SJSA1 (cell line): ENCODE measurements at places on chromosomes 2 and 18. TPM values are rescaled to one million over a fixed set of nuclear protein-coding genes. Genes with fewer than 3 reads are reported as not detected.

DNA sequence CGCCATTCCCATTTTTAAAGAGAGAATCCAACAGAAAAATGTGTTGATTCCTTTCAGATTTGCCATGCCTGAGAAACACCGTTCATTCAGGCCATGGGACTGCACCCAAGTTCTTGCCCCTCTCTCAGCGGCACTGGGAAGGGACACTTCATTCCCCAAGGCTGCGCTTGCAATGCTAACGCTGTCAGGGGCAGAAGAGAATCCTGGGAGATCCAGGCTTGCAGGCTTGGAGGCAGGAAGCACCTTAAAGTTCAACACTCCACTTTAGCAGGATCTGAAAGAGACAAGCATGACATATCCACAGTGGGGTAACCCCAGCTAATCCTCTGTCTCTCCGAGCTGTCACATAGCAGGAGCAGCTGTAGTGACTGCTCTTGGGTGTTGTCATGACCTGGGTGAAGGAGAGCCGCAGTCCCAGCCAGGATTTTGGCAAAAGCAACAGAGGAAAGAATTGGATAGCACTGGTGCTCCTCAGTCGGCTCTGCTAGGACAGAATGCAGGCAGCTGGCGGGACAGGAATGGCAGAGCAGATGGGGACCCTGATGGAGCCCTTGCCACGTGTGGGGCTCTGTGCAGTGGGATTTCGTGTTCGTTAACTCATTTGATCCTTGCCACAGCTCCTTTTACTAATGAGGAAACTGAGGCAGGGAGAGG is 22.0 kb upstream of the ODC1 start:
- DNase-seq = no peak

DNA sequence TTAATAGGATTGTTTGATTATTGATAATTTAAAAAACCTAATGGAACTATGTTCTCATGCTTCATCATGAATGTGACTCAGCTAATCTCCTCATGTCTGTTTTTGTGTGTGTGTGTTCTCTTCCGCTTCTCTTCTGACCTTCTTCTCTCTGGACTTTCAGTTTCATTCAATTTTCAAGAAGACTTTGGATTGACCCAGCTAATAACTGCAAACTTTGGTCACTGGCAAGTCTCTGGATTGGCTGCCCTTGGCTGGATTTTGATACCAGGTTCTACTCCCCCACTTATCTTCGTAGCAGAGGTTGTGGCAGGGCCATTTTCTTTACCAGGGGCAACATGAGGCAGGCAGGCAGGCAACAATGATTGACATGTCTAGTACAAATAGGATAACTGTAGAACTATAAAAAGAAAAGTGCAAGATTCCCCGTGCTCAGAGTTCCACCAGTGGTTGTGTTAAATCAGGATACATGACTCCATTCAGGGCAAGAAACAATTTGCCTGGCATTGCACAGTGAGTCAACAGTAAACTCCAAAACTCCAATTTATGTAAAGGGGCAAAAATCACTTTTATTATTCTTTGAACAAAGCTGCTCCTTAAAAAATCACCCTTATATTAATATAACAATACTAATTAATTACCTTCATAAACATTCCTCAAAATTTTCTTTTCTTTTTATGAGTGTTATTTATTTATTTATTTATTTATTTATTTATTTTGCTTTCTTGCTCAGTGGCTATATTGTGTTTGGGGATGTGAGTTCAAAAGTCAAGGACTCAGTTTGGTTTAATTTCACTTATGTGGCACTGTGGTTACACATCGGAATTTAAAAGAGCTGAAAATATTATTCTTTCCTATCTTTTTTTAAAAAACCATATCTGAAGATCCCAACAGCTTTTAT is 167.6 kb downstream of the RND3 start:
- DNase-seq = no peak

DNA sequence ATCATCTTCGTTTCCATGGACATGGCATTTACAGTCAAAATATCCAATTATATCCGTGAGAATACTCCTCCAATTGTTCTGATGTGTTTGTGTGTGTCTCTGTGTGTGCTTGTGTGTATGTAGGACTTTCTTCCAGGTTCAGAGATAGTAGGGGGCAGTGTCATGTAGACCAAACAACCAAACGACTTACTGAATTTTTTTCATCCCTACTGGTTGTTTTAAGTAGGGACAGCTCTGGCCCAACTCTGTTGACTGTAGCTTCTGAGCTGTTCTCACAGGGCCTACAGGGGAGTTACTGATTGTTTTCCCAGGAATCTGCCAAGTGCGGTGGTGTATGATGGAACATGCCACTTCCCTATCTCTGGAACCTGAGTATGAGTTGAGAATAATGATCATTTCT is 69.6 kb downstream of the ETAA1 start:
- no peak for DNase-seq

DNA sequence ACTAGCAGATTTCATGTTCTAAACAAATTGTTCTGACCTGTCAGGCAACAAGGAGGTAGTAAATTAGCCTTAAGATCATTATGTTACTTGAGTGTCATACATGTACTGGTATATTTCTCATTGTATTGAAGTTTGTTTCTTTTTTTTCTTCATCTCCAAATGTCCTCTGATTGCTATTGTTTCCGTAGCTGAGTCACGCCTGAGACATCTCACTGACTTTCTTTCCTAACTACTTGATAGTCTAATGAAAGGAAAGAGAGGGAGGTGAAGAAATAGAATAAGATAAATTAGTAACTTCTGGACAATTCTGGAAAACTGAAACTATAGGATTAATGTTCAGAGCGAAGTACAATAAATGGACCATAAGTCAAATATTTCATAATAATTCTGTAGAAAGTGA is 1049.9 kb downstream of the TSN start:
- no peak for DNase-seq

DNA sequence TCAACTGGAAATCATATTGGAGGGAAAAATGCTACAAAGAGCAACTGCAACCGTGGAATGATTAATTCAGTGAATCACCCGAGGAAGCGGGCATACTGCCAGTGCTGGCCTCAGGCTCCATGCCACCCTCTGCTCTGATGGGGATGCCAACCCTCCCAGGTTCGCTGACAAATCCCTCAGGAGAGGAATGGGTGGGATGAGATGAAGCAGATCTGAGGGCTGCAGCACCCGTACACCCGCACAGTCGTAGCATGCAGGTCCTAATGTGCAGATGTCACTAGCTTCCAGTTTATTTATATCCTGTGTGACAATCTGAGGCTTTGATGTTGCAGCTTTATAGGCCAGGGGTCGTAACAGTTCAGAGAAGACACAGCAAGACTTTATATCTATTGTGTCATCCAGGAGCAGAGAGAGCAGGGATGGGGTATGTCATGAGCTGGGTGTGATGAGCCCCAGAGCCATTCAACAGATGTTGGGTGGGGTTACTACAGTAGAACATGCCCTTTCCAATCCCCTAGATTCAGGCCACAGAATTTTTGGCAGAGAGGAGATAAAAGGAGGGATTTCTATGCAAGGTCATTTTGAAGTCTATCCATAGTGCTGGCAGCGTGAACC is 44.6 kb downstream of the DPP4 start:
- DNase-seq = no peak

DNA sequence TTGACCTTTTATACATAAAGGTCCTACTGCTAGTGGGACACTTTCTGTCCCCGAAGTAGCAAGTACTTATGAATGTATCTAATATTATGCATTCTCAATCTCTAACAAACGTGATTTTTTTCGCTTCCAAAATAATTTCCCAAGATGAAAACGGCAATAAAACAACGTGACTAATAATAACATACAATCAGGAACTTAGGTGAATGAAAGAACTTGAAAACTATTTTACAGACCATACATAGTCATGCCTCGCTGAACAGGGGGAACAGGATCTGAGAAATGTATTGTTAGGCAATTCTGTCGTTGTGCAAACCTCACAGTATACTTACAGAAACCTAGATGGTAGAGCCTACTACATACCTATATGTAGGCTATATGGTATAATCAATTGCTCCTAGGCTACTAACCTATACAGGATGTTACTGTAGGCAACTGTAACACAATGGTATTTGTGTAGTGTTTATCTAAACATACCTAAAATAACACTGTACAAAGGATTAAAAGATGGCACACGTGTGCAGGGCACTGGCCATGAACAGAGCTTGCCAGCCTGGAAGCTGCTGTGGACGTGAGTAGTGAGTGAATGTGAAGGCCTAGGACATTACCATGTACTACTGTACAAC is 2.5 kb downstream of the RTN4 start:
- no peak for DNase-seq

DNA sequence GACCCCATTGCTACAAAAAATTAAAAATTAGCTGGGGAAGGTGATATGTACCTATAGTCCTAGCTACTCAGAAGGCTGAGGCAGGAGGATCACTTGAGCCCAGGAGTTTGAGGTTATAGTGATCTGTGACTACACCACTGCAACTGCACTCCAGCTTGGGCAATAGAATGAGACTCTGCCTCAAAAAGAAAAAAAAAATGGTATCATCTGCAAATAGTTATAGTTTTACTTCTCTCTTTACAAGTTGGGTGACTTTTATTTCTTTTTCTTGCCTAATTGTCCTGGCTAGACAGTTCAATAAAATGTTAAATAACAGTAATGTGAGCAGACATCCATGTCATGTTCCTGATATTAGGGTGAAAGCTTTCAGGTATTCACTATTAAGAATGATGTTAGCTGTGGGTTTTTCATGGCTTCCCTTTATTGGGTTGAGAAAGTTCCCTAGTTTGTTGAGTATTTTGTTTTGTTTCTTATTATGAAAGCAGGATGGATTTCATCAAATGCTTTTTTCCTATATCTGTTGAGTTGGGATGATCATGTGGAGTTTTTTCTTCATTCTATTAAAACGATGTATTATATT is 24.9 kb upstream of the ACOXL start:
- DNase-seq = no peak

GRCh38 chr2:8849327-8849726 is 11.9 kb upstream of the KIDINS220 start:
- no peak for DNase-seq

DNA sequence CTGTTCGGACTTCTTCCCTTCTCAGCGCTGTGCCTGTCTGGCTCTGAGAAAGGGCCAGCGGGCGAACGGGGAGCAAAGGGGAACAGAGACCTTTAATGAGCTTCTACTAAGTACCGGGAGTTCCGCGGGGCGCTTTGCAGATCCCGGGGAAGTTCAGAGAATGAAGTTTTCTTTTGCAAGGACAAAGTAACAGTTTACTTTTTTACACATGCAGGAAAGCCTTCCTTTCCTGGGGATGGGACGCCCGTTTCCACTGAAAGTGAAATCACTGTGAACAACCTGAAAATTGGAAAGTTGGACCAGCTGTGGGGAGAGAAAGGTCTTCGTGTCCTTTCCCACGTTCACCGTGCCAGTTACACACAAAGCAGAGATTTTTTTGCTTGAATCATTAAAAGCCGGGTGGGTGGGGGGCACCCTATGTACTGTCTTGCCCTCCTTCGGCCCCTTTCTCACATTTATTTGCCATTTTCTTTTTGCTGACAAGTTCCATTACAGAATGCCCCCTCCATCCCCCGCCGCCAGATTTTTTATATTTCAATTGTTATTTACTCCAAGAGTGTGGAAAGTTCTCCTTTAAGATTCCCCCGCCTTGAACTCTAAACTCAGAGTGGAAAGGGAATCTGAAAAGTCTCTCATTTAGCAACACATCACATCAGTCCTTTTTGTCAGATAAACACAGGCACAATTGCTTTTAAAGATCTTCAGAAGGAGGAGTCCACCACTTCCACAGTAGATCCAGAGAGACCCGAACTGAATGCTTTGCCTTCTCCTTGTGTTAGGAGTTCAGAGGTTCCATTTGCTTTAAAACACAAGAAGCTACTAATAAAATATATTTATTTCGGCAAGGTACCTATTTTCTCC is 1.1 kb upstream of the FN1 start:
- no peak for DNase-seq

GRCh38 chr2:199818026-199818425 is 33.0 kb downstream of the FTCDNL1 start:
- DNase-seq = no peak

- DNase-seq = no peak
Measured at GRCh38 chr2:8850845-8851487, 13.6 kb upstream of the KIDINS220 start.

DNA sequence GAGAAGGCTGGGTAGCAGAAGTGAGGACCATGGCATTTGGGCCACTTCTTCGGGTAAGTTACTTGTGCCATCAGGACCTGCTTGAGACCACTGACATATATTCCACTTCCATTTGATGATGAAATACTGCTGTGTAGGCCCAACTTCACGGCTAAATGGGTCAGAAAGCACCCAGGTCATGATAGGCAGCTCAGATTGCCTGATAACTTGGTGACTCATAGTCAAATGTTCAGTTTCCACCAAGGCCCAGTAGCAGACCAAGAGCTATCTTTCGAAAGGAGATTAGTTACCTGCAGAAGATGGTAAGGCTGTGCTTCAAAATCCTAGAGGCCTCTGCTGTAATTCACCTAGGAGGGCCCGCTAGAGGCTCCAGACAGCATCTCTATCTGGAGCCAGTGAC is 31.8 kb upstream of the MEX3C start:
- no peak for DNase-seq

DNA sequence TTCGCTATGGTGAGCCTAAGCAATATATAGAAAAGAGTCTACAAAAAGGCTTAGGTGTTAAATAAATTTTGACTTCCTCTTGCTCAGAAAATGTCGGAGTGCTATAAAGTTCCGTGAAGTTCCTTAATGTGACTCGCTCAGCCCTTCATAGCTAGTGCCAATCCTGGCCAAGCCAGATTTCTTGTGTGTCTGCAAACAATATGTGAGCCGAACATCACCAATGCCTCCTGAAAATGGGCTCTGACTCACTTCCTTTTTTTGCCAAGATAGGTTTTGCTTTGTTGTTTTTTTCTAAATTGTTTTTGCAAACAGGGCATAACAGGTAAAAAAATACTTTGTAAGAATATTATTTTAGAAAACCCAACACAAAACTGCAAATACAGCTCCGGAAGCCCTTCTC is 26.1 kb downstream of the CDC42EP3 start:
- DNase-seq = peak; percentile 60

DNA sequence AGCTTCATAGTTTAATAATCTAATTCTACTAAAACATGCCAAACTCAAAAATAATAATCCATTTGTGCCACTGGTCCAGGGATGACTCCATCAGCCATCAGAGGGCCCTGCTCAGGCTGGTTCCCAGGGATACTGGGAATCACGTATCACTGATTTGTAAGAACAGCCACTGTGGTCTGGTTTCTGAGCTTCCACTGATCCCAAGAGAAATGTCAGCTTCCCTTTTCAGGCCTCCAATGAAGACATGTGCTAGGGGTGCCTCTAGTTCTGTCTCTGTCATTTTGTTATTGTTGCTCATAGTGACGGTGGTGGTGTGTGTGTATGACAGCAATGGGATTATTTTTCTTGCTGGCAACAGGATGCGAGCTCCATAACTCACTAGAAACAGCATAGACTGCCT is 83.2 kb downstream of the CELF4 start:
- no peak for DNase-seq

KATNAL2 gene
- total RNA-seq = 0.18 and 0.56 TPM in 2 replicates

DQX1 gene
- not detected in 2 replicates for total RNA-seq

LYG1 gene
- total RNA-seq = 0.37 TPM in 1 of 2 replicates, not detected in the other

PFN4 gene
- total RNA-seq = 0.29 and 0.69 TPM in 2 replicates

PAIP2B gene
- 0.25 and 0.34 TPM in 2 replicates for total RNA-seq

ADAM23 gene
- 0.03 TPM in 1 of 2 replicates, not detected in the other for total RNA-seq

C2orf72 gene
- total RNA-seq = 0.41 TPM in 1 of 2 replicates, not detected in the other

ABCG5 gene
- total RNA-seq = not detected in 2 replicates

COL4A4 gene
- total RNA-seq = not detected in 2 replicates

FBXO15 gene
- 0.63 TPM in 1 of 2 replicates, not detected in the other for total RNA-seq

CCDC178 gene
- total RNA-seq = not detected in 2 replicates
